ENCODE measurements at places on chromosomes 4 and X.

GRCh38 chr4:7336067-7336569, 98.6 kb downstream of the PSAPL1 start:
- DNase-seq, result no peak

DNA sequence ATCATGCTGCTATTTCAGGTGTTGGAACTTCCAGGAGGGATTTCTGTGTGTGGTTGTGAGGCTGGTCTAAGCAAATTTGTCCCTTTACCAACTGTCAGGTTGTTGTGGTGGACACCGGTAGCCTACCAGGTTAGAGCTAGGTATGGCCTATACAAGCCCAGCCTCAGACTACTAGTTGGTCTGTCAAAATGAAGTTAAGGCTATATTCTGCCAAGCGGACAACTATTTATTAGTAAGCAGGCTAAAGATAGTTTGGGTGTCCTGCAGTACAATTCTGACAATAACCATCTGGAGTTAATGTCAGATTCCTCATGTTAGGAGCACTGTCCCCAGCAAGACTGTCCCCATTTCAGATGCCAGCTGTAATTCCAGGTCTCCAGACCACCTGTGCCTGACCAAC, 13.9 kb upstream of the ENPP6 start:
- DNase-seq, result no peak

- peak; percentile 27 for DNase-seq
Observed at GRCh38 chr4:120769227-120769626, 153.3 kb downstream of the PRDM5 start.

- no peak for DNase-seq
Observed at GRCh38 chr4:147570616-147571015, 46.6 kb upstream of the TMEM184C start.

DNA sequence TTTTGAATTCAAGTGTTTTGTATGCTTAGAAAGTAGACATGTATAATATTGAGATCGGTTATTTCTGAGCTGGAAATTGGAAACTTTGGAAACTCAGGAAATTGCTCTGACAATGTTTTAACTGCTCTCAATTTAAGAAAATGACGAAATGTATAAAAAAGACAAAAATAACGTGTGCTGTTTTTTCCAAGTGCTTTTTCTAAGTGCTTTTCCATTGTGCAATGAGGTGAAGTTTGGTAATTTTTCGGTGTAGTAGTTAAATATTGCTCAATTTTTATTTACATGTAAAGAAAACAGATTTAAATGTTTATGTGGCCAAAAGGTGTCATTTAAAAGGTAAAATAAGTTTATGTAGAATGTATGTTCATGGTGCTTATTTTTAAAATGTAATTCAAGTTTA, 39.4 kb upstream of the RHOH start:
- DNase-seq, result no peak
